NCI-H1105 treated with DMSO at 0.1 percent for 48 hours (cell line): ENCODE measurements at places on chromosomes 5 and 9.

GRCh38 chr5:155451106-155451505, 437.6 kb downstream of the KIF4B start:
- DNase-seq = no peak

- DNase-seq = no peak
Measured at GRCh38 chr5:4023753-4024335, 428.2 kb downstream of the IRX1 start.

DNA sequence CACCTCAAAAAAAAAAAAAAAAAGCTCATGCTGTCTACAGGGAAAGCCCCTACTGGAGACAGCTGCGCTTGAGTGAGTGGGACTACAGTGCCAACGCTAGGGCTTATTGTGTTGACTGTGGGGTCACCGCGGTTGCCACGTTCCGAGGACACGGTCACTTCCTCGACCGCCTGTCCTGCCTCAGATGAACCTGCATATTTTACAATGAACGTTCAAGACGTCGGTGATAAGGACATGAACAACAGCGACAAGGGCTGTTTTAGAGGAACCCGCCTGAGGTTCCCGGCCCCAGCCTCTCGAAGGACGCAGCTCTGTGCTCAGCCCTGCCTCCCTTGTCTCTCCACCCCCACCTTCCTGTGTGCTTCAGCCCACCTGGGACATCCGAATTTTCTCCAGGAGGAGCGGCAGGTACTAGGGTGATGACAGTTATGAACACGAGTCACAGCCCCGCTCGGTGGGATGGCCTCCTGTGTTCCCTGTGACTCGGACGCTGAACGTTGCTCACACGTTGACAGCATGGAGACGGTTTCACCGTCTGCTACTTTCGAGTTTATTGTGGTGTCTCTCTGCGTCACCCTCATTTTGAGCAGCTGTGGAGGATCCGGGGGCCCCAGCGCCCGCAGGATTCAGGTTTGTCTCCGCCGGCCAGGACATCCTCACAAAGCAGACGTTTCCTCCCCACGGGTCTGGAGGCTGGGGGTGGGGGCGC, 11.3 kb upstream of the DIPK1B start:
- DNase-seq = no peak

DNA sequence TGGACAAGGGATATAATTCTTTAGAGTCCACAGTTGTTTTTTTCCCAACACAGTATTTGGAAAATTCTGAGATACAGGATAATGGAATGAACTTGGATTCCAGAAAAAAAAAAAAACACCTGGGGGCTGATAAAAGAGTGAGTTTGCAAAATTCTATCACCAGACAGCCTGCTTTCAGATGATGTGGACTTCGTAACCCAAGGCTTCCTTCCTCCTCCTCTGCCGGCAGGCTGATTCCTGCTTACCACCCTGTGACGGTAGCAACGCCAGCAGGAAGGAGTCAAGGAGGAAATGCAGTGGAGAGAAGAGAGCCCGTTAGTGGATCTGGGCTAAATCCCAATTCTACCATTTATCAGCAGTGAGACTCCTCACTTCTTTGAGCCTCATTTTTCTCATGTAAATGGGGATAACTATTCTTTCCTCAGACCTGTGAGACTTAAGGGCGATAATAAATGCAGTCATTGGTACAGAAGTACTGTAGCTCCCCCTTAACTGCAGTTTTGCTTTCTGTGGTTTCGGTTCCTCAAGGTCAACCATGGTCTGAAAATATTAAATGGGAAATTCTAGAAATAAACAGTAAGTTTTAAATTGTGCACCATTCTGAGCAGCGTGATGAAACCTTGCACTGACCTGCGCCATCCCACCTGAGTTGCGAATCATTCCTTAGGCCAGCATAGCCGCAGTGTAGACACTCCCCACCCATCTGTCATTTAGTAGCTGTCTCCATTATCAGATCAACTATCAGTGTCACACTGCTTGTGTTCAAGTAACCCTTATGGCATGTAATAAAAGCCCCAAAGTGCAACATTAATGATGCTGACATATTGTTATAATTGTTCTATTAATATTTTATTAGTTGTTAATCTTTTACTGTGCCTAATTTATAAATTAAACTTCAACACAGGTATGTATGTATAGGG, 71.4 kb downstream of the DCP2 start:
- no peak for DNase-seq
